ENCODE measurements at places on chromosomes 11 and 22. TPM values are rescaled to one million over a fixed set of nuclear protein-coding genes. Genes with fewer than 3 reads are reported as not detected.

The FXYD2 gene
- total RNA-seq, result not detected

The OR52I1 gene
- total RNA-seq, result not detected

The OR6A2 gene
- 0.08 TPM for total RNA-seq

The DDI1 gene
- total RNA-seq, result not detected

The PHF21B gene
- not detected for total RNA-seq

The SEC14L6 gene
- not detected for total RNA-seq

The FGF19 gene
- total RNA-seq, result not detected

The SCUBE1 gene
- 0.80 TPM for total RNA-seq

The CLCF1 gene
- 1.6 TPM for total RNA-seq

The CFAP68 gene
- total RNA-seq, result 22.5 TPM

The CD3G gene
- 0.76 TPM for total RNA-seq

DNA sequence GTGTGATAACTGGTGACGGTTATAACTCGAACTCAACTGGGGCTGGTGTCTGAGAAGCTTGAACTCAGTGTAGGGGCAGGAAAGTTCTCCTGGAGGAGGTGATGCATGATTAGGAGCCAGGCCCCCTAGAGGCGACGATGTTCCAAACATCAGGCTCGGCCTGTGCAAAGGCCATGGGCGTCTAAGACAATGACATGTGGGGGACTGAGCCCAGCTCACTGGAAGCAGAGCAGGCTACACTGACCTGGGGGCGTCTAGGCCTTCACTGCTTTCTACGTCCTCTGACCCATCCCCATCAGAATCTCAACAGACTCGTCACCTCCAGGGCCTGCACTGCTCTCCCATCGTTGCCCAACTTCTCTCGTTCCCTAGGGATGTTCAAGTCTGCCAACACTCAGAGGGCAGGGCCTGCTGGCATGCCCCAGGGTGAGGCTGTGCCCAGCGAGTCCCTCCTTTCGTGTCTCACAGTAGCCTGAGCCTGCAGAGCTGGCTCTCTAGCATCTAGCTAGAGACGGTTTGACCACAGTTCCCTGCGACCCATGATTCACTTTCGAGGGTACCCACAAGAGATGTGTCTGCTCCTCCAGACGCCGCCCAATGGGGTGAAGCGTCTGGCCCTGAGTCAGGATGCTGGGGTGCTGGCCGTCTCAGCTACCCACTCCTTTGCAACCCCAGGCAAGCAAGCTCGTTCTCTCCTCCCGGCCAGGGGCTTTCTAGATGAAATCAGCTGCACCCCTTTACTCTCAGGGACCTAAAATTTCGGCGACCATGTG, 1.1 kb upstream of the ATG16L2 start:
- peak; percentile 68 for ATAC-seq

GRCh38 chr11:41954034-41954433, 494.6 kb upstream of the LRRC4C start:
- ATAC-seq, result no peak

DNA sequence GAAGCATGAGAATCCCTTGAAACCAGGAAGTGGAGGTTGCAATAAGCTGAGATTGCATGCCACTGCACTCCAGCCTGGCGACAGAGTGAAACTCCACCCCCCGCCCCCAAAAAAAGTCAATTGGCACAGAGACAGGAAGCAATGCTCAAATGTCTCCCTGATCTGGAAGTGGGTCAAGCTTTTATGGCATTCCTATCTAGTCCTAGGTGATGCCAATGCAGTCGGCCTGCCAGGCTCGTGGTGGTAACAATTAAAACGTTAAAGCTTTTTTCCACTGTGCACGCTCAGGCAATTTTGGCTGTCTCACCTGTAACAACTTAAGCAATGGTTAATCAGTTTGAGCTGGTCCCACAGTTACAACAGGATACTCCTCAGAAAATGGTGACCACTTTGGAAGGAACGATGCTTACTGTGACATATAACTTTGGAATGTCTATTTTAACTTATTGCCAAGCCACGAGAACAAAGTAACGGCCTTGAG, 18.9 kb upstream of the PISD start:
- ATAC-seq, result no peak

DNA sequence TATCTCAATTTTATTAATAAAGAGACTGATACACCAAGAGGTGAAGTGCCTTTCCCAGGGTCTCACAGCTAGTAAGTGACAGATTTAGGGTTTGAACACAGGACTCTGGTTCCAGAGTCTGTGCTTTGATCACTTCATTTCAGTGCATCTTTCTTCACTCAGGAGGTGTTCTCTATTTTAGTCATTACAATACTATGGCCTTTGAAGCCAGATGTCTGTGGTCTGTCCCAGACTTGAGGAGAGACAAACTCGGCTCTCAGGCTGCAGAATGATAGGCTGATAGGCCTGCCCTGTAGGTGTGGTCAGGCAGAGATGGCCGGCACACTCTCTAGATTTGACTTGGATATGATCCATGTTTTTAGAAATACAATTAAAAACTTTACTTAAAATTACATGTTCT, 478.5 kb upstream of the CCDC90B start:
- ATAC-seq, result no peak

DNA sequence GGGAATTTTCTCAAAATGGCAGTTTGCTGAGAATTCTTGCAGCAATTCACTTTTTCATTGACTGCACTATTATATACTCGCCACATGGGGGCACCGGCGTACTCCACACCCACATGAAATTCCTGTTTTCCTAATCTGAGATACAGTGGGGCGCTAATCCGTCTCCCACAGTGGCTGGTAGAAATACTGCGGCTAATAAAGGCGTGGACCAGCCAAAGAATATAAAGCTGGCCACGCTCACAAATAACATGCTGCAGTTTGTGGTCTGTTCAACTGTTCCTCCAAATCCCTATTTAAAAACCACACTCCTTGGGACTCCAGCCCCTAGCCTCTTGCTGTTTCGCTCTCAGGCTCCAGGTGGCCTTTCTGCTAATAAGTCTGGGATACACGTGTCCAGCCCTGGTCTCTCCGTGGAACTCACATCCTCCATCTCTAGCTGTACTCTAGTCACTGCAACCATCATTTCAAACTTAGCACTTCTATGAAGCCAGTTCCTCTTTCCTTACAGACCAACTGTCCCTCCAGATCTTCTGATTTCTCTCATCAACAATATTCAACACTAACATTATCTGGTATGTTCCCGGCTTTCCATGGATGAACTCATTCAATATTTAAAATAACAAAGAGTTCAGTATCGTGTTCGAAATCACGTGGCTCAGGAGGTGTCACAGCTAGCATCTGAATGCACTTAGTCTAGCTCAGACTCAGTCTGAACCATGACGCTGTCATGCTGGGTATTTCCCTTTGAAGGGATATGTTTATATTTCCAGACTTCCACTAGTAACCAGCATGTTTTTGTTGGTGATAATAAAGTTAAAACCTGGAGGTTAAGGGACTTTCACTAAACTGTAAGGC, 22.0 kb downstream of the TBRG1 start:
- ATAC-seq, result peak; percentile 89

DNA sequence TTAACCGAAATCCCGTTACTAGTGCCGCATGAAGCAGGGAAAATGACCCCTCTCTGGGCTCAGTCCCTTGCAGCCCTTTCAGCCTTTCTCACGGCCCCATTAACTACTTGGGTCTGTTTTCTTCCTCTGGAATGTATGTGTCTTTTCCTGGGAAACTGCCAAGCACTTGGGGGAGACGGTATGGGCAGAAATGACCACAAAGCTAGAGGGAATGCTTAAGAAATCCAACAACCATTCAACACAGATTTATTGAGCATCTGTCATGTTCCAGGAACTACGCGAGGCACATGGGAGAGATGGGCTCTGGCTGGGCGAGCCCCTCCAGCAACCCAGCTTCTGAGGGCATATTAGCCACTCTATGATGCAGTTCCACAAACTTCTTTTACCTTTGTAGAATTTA, 462.6 kb downstream of the BUD13 start:
- ATAC-seq, result no peak

DNA sequence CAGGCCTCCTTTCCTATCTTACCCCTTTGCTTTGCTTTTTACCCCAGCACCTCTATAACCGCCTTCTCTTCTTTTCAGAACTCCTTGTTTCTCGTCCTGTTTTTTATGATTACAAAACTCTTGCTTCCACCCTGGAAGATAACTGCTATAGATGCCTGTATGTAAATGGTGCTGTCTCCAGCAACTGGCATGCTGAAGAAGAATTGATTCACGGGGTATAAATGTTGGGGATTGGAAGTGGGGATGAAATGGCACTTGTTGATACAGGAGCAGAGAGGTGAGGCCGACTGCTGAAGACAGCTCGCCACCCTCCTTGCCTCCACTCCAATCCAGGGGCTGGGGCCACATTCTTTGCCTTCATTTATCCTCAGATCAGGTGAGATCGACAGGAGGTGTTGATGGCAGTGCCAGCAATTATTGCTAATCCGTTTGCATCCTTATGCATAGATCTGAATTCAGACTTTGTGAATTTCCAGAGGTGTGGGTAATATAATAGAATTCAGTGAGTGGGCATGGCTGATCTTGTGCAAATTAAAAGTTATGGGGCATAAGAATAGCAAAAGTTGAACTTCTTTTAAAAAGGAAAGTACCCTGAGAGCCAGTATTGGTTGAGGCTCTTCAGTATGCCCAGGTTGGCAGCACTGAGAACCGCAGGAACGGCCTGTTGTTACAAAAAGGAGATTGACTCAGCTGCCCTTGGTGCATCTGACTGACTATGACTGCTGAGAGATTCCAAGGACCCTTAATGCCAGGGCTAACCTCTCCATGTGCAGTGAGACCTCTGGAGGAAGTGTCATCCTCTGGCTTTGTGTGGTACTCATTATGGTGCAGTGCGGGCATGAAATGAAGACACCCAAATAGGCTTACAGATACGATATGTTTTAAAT, 5.3 kb downstream of the NEAT1 start:
- ATAC-seq, result peak; percentile 17

DNA sequence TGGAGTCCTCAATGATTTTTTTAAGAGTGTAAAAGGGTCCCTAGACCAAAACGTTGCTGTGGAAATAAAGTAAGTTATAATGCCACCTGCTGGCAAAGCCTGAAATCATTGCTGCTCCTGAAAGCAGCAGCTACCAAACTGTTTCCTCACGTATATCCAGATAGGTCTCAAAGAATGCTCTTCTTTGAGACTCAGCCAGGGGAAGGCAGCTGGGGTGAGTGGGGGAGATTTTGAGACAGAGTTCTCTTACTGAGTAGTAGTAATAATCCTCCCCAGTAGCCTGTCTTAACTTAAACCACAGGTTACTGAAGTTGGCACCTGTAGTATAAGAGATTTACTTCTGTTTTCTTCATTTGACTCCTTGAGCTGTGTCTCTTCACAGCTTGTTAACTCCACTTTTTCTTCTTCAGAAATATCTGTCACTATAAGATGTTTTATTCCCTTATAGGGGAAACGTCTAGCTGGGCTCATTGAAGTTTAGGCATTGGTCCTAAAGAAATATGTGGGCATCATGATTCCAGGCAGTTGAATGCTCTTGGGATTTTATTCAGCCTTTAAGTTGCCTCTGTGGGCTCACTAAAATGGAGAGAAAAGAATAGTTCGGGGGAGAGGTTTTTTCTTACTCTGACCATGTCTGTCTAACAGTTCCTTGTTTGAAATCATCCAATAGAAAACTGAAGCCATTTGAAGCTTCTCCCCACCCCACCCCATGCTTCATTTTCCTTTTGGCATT, 77.9 kb downstream of the BTBD10 start:
- ATAC-seq, result peak; percentile 20

GRCh38 chr11:1752907-1753228, 2.5 kb upstream of the IFITM10 start:
- no peak for ATAC-seq

DNA sequence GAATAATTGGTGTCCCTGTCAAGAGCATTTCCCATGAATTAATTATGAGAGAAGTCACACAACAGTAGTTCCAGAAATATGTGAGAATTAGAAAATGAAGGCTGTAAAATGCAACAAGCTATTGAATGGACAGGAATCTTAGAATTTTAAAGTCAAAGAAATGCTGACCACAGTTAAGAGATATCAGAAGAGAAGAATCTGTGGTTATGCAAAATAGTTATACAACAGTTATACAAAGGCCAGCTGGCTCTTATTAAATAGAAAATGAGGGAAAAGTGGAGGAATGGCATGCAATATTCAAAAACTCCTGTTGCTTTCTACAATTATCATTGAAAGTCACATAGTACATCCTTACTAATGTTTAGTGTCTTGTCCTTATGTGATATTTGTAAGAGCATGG, 27.4 kb downstream of the CASP12 start:
- no peak for ATAC-seq

DNA sequence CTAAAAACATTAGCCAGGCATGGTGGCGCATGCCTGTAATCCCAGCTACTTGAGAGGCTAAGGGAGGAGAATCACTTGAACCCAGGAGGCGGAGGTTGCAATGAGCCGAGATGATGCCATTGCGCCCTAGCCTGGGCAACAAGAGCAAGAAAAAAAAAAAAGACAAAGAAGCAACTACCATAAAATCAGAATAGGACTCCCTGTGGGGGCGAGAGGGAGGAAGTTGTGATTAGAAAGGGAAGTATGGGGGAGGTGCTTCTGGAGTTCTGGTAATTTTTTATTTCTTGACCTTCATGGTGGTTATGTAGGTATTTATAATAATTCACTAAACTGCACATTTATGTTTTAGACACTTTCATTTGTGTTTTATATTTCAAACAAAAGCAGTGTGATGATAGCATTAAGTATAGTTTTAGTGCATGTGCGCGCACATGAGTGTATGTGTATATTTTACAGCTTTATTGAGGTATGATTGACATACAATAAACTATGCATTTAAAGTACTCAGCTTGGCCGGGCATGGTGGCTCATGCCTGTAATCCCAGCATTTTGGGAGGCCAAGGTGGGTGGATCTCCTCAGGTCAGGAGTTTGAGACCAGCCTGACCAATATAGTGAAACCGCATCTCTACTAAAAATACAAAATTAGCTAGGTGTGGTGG, 43.5 kb downstream of the SIK2 start:
- no peak for ATAC-seq

GRCh38 chr11:120499088-120499487, 12.5 kb upstream of the GRIK4 start:
- ATAC-seq, result no peak

DNA sequence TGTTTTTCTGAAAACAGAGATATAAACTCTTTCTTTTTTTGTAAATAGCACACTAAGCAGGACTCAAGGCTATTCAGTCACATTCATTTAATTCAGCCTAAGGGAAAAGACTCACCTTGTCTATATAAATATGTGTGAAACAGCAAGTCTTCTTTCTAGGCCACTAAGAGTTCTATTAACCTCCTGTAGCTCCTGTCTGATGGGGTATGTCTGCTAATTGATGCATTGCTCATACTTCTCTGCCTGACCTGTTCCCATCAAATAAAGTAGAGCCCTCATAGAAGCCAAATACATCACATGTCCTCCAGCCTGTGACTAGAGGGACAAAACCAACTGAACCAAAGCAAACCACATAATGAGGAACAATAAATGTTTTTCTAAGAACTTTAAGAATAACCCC, 68.2 kb downstream of the MSANTD4 start:
- ATAC-seq, result no peak

- ATAC-seq, result no peak
These were observed 59.3 kb downstream of the STIM1 start for GRCh38 chr11:3914805-3915204.

GRCh38 chr11:103528596-103528995, 419.4 kb downstream of the DYNC2H1 start:
- ATAC-seq, result no peak

Data from esophagus mucosa (tissue), 1 donor.